ENCODE measurements at places on chromosomes 16 and 17. TPM values are rescaled to one million over a fixed set of nuclear protein-coding genes. Genes with fewer than 3 reads are reported as not detected.
A peak's percentile ranks its signal among the peaks of the same experiment; 100 is the strongest.

DNA sequence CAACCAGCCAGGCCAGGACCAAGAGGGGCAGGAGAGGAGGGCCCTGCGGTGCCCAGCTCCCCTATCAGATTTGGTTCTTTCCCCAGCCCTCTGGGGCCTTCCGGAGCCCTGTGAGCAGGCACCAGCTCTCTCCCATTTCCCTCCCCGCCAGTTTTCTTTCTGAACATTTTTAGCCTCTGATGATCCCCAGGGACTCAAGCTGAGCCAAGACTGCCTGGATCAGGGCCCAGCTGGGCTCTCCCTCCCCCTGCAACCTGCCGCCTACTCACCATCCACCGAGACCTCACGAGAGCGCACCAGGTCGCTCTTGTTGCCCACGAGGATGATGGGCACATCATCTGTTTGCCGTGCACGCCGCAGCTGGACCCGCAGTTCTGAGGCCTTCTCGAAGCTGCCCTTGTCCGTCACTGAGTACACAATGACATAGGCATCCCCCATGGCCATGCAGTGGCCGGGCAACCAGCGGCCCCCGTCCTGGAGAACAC is 2.0 kb downstream of the RRAD start:
- peaks cover 7% of the 10 kb centered on the region for H3K36me3 ChIP-seq
- peaks cover 44% of the 10 kb centered on the region for H3K4me1 ChIP-seq
- peak overlapping the region; percentile 92 for H3K27ac ChIP-seq
- no peaks in the 10 kb centered on the region for H3K27me3 ChIP-seq

- H3K4me1 ChIP-seq = no peaks in the 10 kb centered on the region
- H3K27ac ChIP-seq = peak overlapping the region; percentile 98
- no peaks in the 10 kb centered on the region for H3K27me3 ChIP-seq
- H3K4me3 ChIP-seq = no peak overlapping the region
- H3K36me3 ChIP-seq = peaks cover 28% of the 10 kb centered on the region
These were observed 2.6 kb downstream of the ACADVL start for GRCh38 chr17:7222093-7222971.

DNA sequence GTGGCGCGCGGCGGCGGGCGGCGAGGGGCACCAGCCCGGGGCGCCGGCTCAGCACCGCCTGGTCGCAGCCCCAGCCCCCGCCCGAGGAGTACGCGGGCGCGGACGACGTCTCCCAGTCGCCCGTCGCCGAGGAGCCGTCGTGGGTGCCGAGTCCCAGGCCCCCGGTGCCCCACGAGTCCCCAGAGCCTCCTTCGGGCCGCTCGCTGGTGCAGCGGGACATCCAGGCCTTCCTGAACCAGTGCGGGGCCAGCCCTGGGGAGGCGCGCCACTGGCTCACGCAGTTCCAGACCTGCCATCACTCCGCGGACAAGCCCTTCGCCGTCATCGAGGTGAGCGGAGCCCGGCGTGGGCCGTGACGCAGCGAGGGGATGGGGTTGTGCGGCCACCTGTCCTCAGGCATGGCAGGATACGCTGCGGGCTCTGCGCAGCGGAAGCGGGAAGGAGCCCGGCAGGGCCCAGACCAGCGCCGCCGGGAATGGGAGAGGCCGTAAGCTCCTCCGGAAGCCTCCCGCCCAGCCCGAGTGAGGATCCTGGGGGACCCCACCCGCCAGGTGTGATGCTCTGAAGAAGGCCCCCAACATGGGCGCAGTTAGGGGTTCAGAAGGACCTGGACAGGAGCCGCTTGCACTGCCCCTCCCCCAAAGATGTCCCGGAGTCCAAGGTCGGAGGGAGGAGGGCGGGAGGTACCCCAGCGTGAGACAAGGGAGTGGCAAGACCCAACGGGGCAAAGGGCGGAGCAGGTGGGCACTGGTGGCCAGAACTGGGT is 522 bp downstream of the NAGS start:
- no peak for DNase-seq
- no peaks in the 10 kb centered on the region for H3K4me1 ChIP-seq
- no peak overlapping the region for H3K27ac ChIP-seq
- H3K4me3 ChIP-seq = peak overlapping the region; percentile 53
- no peaks in the 10 kb centered on the region for H3K36me3 ChIP-seq

Gene KREMEN2
- total RNA-seq = not detected

DNA sequence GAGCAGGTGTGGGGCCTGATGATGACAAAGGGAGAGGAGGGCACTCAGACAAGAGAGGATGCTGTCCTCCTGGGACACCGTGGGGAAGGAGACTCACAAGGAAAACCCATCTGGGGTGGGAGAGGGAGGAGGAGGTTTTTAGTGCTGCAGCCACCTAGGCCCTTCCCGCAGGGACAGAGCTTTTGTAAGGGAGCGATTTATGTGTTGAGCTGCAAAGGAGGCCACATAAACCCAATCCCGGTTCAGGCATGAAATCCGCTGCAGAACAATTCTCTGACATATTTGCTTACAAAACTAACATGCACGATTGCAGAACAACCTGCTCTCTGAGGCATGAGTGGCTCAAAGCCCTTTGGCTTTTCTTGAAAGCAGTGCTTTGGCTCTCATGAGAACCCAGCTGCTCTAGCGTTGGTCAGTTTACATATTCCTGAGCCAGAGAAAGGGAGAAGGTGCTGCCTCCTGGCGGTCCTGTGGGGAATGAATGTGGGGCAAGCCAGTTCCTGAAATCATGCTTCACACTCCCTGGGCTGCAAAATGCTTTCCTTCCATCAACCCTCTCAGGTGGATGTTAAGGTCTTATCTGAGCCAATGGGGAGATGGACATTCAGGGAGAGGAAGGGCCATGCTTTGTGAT is 122.4 kb upstream of the NLRP1 start:
- peaks cover 17% of the 10 kb centered on the region for H3K27me3 ChIP-seq
- H3K27ac ChIP-seq = no peak overlapping the region
- DNase-seq = no peak
- no peaks in the 10 kb centered on the region for H3K36me3 ChIP-seq

Gene RAB40B
- 20.0 TPM for total RNA-seq

GRCh38 chr17:50493744-50494143 is 14.5 kb upstream of the MYCBPAP start:
- H3K36me3 ChIP-seq = no peaks in the 10 kb centered on the region
- H3K27me3 ChIP-seq = no peaks in the 10 kb centered on the region

Gene IGFBP4
- total RNA-seq = 346 TPM

Gene TNK1
- 5.4 TPM for total RNA-seq

Gene TP53TG3F
- not detected for total RNA-seq

- peak overlapping the region; percentile 79 for H3K27ac ChIP-seq
- no peak overlapping the region for H3K4me3 ChIP-seq
- no peaks in the 10 kb centered on the region for H3K27me3 ChIP-seq
- peak; percentile 51 for DNase-seq
- no peaks in the 10 kb centered on the region for H3K36me3 ChIP-seq
These were observed 95.7 kb downstream of the NTN1 start for GRCh38 chr17:9116861-9117568.

DNA sequence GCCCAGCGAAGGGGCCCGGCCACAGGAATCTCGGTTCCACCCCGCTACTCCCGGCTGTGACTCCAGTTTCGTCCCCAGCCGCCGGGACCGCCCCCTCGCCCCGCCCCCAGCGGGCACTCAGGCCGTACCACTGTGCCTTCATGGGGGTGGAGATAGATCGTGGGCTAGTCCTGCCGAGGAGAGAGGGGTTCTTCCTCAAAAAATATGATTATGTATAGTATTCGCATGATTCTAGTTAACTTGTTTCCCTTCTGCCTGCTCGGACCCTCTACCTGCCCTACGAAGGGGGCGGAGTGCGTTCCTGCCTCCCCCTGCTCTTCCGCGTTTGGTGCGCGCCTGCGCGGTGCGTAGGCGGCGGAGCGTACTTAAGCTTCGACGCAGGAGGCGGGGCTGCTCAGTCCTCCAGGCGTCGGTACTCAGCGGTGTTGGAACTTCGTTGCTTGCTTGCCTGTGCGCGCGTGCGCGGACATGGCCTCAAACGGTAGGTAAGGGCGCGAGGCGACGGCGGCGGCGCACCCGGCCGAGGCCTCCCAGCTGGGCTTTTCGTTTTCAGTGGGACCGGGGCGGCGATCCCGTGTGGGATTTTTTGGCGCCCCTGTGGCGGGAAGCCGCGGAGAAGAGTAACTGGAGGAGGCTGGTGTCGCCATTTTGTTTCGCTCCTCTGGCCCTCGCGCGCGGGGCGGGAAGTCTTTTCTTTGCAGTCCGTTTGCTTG is at the start of gene FUS:
FUS (plus strand) TSS at position 393 of the 713 bp plus-strand sequence; CDS start at position 469, 76 bp downstream.
- H3K27me3 ChIP-seq = no peaks in the 10 kb centered on the region
- peak within 1 kb of the TSS; percentile 93 for H3K4me3 ChIP-seq
- peak; percentile 96 for DNase-seq
- H3K27ac ChIP-seq = peak within 1 kb of the TSS; percentile 99
- peaks cover 22% of the 10 kb centered on the region for H3K36me3 ChIP-seq
- no peaks in the 10 kb centered on the region for H3K4me1 ChIP-seq

DNA sequence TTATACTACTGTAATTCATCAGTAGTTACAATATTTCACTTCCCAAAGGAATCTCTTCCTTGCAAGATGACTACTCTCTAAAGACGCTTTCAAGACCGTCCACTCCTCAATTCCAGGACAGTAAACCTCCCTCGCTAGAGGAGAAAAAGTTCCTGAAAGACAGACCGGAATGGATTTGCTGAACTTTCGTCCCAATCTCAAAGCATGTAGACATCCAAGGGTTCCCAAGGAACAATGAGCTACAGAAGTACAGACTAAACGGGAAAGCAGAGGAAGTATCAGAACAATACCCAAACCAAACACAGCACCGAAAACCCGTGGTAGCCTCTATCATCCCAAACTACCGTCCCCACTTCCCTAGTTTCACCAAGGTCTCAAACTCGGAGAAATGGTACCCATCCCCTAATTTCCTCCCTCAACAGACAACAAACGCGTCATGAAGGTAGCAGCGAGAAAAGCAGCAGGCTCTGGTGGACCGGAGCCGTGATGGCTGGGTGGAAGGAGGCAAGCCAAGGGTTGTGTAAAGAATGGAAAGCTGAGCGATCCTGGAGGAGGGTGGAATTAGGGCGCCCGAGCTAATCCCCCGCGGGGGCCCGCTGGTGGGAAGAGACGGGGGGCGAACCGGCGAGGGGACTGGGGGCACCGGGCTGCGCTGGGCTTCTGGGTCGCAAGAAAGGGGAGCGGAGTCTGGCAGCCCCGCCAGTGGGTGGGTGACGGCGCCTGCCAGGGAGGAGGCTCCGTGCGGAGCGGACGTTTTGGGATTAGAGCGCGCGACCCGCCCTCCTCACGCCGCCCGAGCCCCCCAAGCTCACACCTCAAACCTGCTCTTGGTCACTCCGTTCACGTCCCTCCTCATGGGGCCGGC is 647 bp downstream of the FBXL20 start:
- H3K27ac ChIP-seq = peak overlapping the region; percentile 90
- DNase-seq = peak; percentile 65
- H3K36me3 ChIP-seq = no peaks in the 10 kb centered on the region
- no peaks in the 10 kb centered on the region for H3K4me1 ChIP-seq

Gene KCNH6
- not detected for total RNA-seq

DNA sequence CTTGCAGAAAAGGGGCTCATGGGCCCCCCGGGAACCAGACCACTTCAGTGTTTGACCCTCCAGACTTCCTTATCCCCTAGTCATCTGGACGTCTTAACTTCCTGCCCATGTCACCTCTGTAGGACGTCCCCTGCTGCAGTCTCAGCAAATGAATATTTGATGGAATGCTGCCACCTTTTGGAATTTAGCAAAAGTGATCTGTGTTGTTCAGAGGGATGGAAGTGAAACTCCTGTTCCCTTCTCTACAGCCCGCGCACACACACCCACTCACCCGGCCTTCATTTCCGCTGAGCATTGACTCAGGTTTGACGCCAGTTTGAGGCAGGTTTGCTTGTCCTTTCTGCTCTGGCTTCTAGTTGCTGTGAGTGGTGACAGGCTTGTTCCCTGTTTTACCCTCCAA is 507.2 kb upstream of the EEF2KMT start:
- no peak overlapping the region for H3K27ac ChIP-seq
- no peaks in the 10 kb centered on the region for H3K4me1 ChIP-seq
- H3K27me3 ChIP-seq = no peaks in the 10 kb centered on the region
- no peak overlapping the region for H3K4me3 ChIP-seq
- H3K36me3 ChIP-seq = no peaks in the 10 kb centered on the region

Gene PEX12
- total RNA-seq = 5.8 TPM

GRCh38 chr16:14050291-14051027 is 20.7 kb upstream of the MRTFB start:
- H3K36me3 ChIP-seq = no peaks in the 10 kb centered on the region
- DNase-seq = no peak
- H3K27me3 ChIP-seq = no peaks in the 10 kb centered on the region
- H3K4me1 ChIP-seq = no peaks in the 10 kb centered on the region
- no peak overlapping the region for H3K27ac ChIP-seq
